ENCODE measurements at places on chromosomes 13 and 19. TPM values are rescaled to one million over a fixed set of nuclear protein-coding genes. Genes with fewer than 3 reads are reported as not detected.

BRD4 gene
- 72.3 TPM for total RNA-seq

SYNE4 gene
- total RNA-seq, result 0.13 TPM

KLK10 gene
- total RNA-seq, result not detected

SIGLEC12 gene
- total RNA-seq, result not detected

ARL11 gene
- 0.27 TPM for total RNA-seq

IFNL1 gene
- not detected for total RNA-seq

DNA sequence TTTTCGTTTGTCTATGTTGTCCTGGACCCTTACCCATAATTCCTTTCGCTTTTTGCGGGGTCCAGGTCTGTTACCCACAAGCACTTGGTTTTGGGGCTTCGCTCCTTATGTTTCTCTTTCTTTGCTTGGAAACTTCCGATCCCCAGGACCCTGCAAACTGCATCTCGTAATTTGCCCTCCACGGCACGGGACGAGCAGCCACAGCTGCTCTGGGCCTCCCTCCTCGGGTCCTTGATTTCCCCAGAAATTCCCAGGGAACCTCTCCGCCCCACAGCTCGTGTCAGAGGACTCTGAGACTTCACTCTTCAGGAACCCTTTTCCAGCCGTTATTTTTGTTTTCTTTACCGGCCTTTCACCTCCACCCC is 599 bp downstream of the SNRNP70 start:
- DNase-seq, result no peak

DNA sequence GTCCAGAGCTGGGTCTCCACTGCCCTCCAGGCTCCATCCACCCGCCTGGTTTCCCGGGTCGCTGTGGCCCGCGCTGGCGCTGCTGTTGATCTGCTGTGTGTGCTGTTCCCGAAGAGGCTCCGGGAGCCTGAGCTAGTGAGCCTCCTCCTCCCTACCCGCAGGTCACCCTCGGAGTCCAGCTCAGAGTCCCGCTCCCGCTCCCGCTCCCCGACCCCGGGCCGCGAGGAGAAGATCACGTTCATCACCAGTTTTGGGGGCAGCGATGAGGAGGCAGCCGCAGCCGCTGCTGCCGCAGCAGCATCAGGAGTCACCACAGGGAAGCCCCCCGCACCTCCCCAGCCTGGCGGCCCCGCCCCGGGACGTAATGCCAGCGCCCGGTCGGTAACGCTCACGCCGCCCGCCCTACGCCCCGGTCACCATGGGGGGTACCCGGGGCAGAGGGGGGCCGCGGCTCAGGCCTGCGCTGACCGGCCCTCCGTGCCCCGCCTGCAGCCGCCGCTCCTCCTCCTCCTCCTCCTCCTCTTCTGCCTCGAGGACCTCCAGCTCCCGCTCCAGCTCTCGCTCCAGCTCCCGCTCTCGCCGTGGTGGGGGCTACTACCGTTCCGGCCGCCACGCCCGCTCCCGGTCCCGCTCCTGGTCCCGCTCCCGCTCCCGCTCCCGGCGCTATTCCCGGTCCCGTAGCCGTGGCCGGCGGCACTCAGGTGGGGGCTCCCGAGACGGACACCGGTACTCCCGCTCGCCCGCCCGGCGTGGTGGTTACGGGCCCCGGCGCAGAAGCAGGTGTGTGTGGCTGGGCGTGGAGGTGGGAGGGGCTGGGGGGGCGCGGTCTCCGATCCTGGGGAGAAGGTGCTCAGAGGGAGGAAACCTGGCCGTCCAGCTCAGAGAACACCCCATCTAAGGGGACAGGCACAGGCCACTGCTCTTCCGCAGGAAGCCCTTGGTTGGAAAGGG is 12.2 kb downstream of the ZNF296 start:
- no peak for DNase-seq

- no peak for DNase-seq
Measured at GRCh38 chr19:33410915-33411401, 37.4 kb downstream of the CEBPG start.

GRCh38 chr13:99973163-99973807 is 1.7 kb upstream of the ZIC5 start:
- no peak for DNase-seq

GRCh38 chr13:110758195-110758805 is 44.8 kb downstream of the ING1 start:
- no peak for DNase-seq

DNA sequence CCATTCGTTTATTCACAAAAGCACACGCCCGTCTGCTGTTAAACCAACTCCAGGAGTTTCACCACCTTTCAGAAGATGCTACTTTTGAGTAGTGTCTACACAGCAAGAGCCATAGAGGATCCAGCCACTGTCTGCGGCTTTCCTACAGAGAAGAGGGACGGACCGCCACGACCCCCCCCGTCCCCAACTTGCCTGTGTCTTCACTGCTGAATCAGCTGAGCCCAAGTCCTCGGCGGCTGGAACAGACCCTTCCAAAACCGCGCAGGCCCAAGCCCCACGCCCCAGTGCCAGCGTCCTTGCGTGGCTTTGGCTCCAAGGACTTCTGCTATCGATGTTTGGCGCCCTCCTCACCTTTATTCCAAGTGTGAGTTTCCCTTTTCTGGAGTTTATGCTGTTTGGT is 65.1 kb downstream of the SPACA7 start:
- peak; percentile 67 for DNase-seq

DNA sequence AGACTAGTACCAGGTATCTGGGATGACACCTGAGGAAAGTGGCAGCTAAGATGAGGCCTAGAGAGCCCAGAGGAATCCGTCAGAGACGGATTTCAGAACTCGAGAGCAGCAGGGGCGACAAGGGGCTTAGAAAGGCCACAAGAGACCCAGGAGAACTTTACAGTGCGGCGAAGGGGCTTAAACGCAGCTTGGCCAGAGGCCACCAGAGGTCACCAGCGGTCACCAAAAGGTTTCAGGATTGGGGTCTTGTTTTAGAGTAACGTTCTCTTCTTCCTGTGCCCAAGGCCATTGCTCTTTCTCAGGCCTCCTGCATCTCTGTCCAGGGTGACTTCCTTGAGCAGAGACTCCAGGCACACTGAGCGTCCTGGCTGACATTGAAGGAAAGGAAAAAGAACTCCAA is 2.2 kb downstream of the ZSCAN22 start:
- DNase-seq, result no peak

- DNase-seq, result no peak
Measured at GRCh38 chr13:107099661-107100060, 531.7 kb upstream of the ARGLU1 start.

- no peak for DNase-seq
Measured at GRCh38 chr19:55146705-55147273, 2.2 kb downstream of the TNNT1 start.

DNA sequence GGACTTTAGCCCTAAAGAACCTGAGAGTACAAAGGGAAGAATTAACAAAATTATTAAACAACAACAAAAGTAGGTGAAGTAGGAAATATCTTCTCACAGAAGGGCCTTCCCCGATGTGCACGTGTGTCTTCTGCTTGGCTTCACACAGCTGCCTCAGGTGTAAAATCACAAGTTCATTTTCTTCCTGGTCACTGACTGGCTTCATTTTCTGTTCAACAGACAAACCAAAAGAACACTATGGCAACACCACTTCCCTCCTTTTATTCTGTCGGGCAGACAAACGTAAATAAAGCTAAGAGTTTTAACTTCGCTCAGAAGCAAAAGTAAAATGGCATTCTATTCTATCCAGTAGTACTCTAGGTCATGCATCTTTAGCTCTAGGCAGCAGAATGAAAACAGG is 140.9 kb downstream of the TBC1D4 start:
- no peak for DNase-seq

DNA sequence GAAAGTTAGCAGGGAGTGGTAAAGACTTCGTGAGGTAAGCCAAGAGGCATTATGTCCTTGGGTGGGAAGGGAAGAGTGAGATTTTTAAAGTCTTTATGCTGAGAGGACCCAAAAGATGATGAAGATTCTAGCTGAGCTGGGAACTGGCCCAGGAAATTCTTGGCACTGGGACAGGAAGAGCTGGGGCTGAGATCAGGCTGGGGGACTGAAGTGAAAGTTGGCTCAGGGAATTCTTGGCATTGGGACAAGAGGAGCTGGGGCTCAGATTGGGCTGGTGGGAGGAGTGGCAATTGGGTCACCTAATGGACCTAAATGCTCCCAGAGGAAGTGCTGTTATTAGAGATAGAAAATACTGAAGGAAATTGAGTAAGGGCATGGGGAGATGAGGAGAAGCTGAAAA is 8.8 kb downstream of the SCEL start:
- DNase-seq, result no peak

GRCh38 chr13:24249624-24250023 is 59.8 kb upstream of the C1QTNF9 start:
- no peak for DNase-seq

DNA sequence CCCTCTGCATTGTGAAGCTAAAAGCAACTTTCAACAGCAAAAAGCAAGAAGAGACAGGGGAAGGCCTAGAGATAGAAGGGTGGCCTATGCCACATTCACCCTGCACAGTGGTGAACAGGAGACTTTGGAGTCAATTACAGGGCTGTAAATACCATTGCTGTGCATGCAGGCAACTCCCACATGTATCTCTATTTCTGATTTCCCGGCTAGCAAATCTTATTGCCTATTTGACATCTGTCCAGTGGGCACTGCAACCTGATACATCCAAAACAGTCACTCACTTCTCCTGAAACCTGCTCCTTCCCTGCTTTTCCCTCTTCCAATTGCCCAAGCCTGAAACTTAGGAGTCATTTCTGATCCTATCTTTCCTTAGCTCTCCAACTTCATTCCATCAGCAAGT is 13.4 kb downstream of the RUBCNL start:
- DNase-seq, result no peak

DNA sequence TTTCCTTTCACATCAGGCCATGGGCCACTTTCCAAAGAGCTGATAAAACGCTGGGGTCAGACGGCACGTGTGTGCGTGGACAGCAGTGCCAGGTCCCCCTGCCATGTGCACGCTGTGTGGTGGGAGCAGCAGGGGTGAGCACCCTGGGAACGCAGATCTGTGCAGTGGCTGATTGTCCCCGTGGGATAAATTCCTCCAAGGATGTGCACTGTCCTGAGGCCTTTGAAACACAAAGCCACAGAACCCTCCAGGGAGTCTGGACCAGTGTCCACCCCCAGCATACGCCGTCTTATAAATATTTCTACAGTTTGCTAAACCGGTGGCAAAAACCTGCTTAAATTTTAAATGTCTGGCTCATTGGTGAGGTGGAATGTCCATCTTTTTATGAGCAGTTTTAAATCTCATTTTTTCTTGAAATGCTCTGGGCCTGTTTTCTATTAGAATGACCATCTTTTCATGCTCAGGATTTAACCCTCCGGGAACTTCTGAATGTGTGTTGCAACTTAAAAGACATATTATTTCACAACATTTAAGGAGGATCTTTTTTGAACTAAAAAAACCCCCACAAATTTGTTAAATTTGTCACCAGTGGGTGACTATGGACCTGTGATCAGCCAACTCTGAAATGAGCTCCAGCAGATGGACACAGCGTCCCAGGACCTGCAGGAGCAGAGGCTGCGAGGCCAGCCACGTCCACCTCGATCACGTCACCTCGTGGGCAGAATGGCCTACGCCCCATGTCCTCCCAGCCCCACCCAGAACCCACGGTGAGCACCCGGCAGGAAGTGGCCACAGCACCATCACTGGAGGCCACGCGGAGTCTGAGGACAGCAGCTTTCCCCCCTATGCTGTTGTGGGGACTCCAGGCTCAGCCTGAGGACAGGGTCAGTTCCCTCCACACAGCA is 68.6 kb downstream of the RASA3 start:
- peak; percentile 91 for DNase-seq

DNA sequence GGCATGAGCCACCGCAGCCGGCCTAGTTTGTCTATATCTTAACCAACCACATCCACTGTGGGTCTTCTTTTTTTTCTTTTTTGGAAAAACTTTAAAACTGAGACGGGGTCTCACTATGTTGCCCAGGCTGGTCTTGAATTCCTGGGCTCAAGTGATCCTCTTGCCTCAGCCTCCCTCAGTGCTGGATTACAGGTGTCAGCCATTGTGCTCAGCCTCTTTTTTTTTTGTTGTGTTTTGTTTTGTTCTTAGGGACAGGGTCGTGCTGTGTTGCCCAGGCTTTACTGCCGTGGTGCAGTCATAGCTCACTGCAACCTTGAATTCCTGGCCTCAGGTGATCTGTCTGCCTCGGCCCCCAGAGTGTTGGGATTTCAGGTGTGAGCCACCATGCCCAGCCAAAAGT is 7.4 kb downstream of the SNRNP70 start:
- no peak for DNase-seq

- DNase-seq, result no peak
Measured at GRCh38 chr19:16615808-16616207, 12.2 kb downstream of the MED26 start.

GRCh38 chr13:106738186-106738678 is 170.3 kb upstream of the ARGLU1 start:
- DNase-seq, result no peak

DNA sequence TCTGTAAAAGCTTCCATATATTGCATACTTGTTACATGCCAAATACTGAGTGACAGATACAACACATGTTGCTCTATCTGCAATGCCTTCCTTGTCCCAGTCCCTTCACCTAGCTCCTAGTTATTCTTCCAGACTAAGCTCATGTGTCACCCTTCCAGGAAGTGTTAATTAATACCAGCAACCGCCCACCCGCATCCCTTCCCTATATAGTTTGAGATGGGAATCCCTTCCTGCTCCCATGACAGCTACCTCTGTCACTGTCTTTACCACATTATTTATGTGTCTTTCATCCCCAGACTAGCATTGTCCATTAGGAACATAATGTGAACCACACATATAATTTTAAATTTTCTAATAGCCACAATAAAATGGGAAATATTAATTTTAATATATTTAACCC is 49.5 kb upstream of the FRY start:
- DNase-seq, result no peak

- peak; percentile 61 for DNase-seq
Measured at GRCh38 chr19:19026299-19026971, 6.9 kb downstream of the SUGP2 start.

GRCh38 chr13:36174923-36175322 is 39.4 kb downstream of the SOHLH2 start:
- DNase-seq, result no peak

DNA sequence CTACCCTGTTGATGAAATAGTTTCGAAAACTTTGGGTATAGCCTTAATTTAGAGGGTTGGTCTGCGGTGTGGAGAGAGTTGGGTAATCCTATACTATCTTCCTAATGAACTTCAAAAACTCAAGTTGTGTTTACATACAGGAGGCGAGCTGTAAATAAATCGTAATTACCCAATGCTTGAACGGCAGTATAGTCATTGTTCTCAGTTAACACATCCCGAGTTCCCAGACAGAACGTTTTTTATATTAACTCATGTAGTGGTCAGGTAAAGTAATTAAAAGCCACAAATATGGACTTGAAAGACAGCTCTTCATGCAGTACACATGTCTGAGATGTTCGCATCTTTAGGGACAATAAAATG is 1.5 kb downstream of the PDS5B start:
- DNase-seq, result no peak

- DNase-seq, result no peak
Measured at GRCh38 chr19:46317339-46317738, 20.5 kb downstream of the HIF3A start.

DNA sequence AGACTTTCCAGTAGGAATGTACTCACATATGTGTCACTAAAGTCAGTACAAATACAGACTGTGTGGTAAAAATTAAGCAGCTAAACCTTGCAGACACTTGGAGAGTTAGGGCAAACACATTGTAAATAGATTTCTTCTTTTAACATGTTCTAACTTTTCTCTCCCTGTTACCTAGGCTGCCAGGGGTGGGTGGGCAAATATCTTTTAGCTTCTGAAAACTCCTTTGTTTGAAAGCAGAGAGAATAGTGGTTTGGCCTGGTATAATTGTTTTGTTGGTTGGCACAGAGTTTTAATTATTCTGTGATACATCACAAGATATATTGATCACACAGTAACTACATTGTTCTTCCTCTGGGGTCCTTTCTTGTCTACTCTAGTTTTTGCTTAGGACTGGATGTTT is 289.8 kb upstream of the DACH1 start:
- DNase-seq, result no peak

All from cardiac septum (tissue), 1 donor.